Cerebellum (tissue), 4 donors: ENCODE measurements at places on chromosomes 5 and 9. TPM values are rescaled to one million over a fixed set of nuclear protein-coding genes. Genes with fewer than 3 reads are reported as not detected.

Gene PCDHGC4
- total RNA-seq: 63.2 TPM

Gene OR1L1
- not detected for total RNA-seq

Gene SPARC
- total RNA-seq: 148 TPM

Gene KIF12
- total RNA-seq: 11.6 TPM

Gene CDH9
- total RNA-seq: 16.0 TPM

Gene OCLN
- 7.6 TPM for total RNA-seq

Gene SMIM32
- 0.27 TPM for total RNA-seq

Gene GFRA3
- total RNA-seq: 0.09 TPM

Gene TMEM252
- total RNA-seq: not detected
